ENCODE measurements at places on chromosomes 7 and 10.

GRCh38 chr7:150375662-150376521 is 3.2 kb upstream of the ZNF775 start:
- no peak for DNase-seq

GRCh38 chr7:11570205-11570604 is 261.8 kb downstream of the THSD7A start:
- DNase-seq: no peak

GRCh38 chr7:31858055-31858454 is 171.0 kb downstream of the PPP1R17 start:
- no peak for DNase-seq

DNA sequence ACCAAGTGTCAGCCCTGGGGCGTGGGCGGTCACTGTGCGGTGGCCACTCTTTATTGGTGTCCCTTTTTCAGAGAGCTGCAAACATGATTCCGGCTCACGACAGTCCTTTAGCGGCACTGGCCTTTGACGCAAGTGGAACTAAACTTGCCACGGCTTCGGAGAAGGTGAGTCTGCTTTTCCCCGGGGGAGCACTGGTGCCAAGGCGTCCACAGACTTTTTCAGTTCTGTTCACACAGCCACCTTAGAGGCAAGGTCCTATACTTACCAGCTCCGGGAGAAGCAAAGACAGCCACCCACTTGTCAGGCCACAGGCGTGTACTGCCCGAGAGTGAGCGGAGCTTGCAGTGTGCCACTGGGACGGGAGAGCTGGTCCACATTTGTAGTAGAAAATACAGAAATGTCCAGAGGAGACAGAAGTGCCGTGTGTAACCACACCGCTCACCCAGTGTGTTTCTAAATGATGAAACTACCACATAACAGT is 27.9 kb downstream of the WIPI2 start:
- no peak for DNase-seq

DNA sequence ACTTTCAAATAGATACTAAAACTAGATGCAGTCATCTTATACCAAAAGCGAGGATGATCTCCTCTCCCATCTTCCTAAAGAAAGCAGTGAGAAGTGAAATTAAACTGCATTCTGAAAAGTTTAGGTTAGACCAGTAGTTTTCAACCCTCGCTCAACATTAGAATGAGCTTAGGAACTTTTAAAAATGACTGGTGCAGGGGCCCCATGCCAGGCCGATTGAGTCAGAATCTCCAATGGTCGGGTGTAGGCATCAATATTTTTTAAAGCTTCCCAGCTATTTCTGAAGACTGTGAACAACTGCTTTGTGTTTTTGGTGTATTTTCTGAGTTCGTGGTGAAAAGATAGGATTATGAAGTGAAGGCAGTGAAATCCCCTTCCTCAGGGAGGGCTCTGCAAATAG is 146.0 kb downstream of the VTI1A start:
- no peak for DNase-seq

Measured in NCI-H526 (cell line).